Peyer's patch (tissue), 4 donors: ENCODE measurements at places on chromosomes 1 and 21. TPM values are rescaled to one million over a fixed set of nuclear protein-coding genes. Genes with fewer than 3 reads are reported as not detected.

ASCL5 gene
- not detected for total RNA-seq

GRCh38 chr1:81525085-81525484, 275.6 kb upstream of the ADGRL2 start:
- no peaks in the 10 kb centered on the region for H3K27me3 ChIP-seq
- no peaks in the 10 kb centered on the region for H3K36me3 ChIP-seq
- no peaks in the 10 kb centered on the region for H3K4me1 ChIP-seq
- no peak overlapping the region for H3K4me3 ChIP-seq
- no peak overlapping the region for H3K27ac ChIP-seq

DNA sequence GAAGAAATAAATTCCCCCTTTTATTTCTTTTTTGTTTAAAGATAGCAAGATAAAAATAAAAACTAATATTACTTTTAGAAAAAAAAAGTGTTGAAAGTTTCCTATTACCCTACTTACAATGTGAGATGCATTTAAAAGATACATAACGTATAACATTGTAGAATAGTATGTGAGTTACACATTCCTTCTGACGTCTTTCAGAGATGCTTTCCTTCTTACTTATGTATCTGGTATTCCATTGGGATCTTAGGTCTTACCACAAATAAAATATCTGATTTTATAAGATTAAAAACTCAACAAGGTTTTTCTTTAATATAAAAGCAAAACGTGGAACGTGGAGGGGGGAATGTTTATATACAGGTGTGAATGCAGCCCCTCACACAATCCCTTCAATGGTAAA, 147.2 kb upstream of the ETS2 start:
- H3K36me3 ChIP-seq = no peaks in the 10 kb centered on the region
- no peak overlapping the region for H3K27ac ChIP-seq
- DNase-seq = no peak

TIE1 gene
- 38.8 TPM for total RNA-seq

DNA sequence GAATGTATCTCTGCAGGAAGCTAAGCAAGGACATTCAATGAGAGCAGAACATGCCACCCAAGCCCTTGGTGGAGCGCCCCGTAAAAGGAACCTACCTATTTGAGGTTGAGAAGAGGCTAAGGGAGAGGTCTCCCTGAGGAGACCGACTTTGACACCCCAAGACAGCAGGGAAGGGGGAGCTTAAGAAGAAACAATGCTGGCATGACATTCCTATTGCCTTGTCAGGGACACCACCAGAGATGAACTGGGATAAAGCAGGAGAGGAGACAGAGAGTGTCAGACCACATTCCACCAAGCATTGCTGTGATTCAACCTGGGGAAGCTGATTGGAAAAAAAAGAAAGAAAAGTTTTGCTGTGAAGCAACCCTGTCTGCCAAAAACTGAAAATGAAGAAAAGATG, 13.3 kb upstream of the S100A2 start:
- no peak for DNase-seq
- H3K27me3 ChIP-seq = no peaks in the 10 kb centered on the region
- H3K36me3 ChIP-seq = no peaks in the 10 kb centered on the region
- H3K4me3 ChIP-seq = no peak overlapping the region
- H3K27ac ChIP-seq = no peak overlapping the region

ROR1 gene
- total RNA-seq = 4.8 TPM

ATP1A4 gene
- total RNA-seq = not detected

ESRRG gene
- total RNA-seq = 6.6 TPM

IGSF21 gene
- total RNA-seq = not detected
